Activated T-cell treated with anti-CD3 and anti-CD28 coated beads, Interleukin-2, amount 50 U/mL, for 1 hour (primary cell): ENCODE measurements at places on chromosomes 1 and 21.
A peak's percentile ranks its signal among the peaks of the same experiment; 100 is the strongest.

GRCh38 chr1:216617081-216617875, 106.0 kb downstream of the ESRRG start:
- no peak for DNase-seq

GRCh38 chr1:8241417-8242014, 76.4 kb upstream of the SLC45A1 start:
- no peak for DNase-seq

DNA sequence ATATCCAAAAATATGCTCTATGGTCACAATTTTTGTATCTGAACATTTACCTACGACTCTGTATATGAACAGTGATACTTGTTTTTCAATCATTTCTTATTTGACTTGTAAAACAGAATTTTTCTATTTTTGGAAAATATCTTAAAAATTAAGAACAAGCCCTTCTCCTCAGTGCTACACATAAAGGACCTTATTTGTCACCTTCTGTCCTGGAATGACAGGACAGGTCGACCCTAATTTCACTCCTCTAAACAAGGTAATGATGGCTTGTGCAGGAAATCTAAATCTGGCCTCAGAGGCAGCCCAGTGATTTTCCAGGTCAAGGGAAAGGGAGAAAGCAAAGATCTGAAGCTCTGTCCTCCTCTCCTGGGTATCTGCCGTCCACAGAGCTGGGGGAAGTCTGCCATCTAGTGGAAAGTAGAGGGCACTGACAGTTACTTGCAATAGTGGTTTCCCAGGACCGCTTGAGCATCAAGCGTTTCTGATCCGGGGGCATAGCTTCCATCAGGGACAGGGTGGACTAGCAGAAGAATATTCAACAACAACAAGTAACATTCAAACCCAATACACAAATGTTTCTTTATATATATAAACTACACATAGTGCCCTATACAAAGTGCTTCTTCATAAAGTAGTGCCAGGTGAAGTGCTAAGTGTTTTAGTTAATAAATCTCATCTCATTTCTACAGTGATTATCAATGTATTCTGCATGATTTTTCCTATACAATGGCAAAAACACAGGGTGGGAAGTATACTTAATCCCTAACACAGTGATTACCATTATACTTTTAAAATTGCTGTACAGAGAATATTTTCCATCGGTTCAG, 74.6 kb downstream of the SLC25A24 start:
- peak; percentile 59 for DNase-seq

GRCh38 chr1:165435801-165436200, 9.1 kb downstream of the RXRG start:
- no peak for DNase-seq

DNA sequence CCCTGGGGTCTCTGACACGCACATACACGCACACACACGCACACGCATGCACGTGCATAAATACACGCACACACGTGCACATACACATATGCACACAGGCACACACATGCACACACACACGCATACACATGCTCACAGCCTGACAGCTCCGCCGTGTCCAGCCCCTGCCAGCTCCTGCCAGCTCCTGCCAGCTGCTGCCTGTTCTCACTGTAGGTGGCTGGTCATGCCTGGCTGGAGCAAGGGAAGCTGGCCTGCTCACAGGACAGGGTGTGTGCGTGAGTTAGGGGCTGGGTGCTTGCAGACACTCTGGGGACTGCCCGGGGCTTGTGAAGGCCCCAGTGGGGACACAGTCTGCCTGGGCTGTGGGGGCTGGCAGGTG, 4.9 kb downstream of the PLCH2 start:
- no peak for DNase-seq

DNA sequence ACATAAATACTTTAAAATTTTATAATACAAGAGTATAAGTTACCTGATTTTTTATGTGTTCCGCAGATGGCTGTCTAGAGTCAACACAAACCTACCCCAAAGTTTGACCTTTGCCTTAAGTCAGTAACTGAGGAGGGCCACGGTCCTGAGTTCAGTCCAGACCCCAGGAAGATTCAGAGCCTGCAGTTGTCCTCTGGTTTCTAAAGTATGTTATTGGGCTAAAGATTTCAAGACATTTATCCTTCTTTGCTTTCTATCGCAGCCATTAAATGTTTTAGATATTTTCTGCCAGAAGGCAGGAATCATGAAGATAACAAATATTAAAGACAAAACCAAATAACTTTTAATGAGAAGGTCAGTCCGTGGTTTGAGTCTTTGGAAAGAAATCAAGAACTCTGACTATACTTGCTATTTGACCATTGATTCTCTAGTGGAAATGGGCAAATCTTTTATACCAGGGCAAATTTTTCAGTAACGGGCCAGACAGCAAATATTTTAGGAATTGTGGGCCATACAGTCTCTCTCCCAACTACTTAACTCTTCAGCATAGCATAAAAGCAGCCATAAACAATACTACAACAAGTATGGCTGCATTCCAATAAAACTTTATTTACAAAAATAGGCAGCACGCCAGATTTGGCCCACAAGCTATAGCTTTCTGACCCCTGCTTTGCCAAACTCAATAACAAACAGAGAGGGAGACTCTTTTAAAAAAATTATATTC, 38.0 kb upstream of the HAO2 start:
- DNase-seq: no peak
